ENCODE measurements at places on chromosomes 2 and 18.

- no peak for DNase-seq
Measured at GRCh38 chr2:63790491-63790890, 51.2 kb upstream of the UGP2 start.

DNA sequence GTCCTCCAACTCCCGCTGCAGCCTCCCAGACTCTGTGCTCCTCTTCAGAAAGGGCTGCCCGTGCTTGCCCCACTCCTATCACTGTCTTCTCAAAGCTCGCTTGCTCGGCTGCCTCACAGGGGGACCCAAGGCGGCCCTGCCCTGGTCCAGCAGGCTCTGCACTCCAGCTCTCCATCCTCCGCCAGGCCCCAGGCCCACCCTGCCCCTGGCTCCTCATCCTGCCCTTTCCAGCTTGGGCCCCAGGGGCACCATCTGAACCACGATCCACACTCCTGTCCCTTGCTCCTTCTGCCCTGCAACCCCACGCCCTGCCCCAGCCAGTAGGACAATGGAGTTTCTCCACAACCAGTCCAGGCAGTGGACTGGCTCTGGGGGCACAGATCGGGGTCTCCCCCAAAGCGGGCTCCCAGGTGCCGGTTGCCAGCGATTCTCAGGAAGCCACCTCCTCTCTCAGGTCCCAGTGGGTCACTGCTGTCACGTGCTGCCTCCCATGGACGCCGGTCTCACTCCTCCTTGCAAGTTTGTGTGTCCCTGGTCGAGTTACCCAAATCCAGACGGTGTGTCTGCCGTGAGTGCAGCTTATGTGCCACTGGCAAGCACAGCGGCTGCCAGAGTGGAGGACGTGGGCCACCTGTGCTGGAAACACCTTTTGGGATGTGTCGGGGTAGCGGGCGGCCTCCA lies 238.5 kb downstream of the HDAC4 start:
- no peak for DNase-seq

- DNase-seq = no peak
Measured at GRCh38 chr2:181782660-181783059, 102.3 kb upstream of the NEUROD1 start.

- no peak for DNase-seq
Measured at GRCh38 chr2:142175813-142176338, 45.1 kb upstream of the LRP1B start.

DNA sequence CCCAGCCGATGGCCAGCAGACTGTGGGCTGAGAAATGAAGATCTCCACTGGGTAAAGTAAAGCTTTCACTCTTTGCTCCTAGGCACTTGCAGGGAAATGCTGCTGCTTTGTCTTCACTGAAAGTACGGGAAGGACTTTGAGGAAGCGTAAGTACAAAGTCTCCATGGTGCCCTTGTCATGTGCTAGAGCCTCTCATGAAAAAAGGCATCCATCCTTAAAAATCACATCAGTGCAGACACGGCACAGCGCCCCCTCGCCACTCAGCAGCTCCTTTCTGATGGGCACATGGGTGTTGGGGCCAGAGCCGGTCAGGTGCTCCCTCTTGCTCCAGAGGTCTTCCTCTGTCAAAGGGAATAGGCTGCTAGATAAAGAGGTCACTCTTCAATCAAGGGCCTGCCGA lies 109.0 kb upstream of the STPG4 start:
- DNase-seq = no peak

- DNase-seq = peak; percentile 66
Measured at GRCh38 chr2:113198790-113199612, 25.2 kb downstream of the PSD4 start.

DNA sequence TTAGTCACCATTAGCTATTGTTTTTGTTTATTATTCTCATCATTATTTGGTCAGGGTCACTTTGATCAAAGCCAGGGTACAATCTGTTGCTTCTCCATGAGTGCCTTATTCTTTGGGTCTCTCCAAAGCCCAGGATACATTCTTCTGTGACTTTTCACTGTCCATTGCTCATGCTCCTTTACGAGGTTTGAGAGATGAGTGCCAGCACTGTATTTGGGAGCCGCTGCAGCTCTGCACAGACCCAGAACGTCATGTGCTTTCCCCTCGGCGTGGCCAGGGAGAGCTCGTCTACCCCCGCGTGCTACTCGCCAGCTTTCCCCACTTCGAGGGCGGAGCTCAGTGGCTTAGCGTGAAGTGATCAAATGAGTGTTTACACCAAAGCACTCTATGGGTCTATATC lies 123.7 kb downstream of the COL6A3 start:
- no peak for DNase-seq

DNA sequence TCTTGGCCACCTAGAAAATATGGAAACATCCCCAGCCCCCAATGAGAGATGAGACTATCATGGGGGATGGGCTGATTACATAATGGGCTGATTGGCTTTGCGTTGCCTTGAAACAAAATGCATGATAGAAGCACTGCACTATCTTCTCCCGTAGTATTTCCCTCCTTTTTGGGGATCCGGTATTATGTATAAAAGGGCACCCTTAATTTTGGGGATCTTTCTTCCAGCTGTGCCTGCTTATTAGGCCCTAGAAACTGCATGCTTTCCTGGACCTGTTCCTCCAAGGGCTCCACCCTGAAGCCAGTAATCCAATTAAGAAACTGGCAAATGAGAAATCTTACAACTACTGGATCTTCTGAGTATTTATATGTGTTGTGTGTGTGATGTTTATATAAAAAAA lies 34.9 kb upstream of the SH3RF3 start:
- DNase-seq = no peak

DNA sequence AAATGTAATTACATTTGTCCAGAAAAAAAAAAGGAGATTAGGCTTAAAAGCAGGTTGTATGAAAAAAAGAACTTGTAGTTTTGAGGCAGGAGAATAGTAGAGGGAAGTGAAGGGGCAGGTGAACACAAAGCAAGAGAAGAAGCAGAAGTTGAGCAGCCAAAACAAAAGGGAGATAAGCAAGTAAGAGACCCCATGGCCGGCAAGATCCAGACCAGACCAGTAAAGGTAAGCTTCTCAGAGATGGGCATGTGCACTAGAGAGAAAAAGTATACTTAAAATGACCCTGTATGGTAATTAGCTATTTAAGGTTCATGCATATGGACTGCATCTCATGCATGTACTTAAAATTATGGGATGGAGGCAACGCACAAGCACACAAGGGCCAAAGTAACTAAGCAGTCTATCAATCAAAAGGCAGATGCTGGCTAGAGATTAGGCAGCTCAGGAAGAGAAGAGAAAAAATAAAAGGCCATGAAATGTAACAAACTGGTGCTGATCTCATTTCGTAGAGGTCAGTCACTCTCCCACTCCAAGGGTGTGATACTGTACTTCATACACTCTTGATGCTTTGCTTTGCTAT lies 9.7 kb downstream of the SIGLEC15 start:
- DNase-seq = no peak

DNA sequence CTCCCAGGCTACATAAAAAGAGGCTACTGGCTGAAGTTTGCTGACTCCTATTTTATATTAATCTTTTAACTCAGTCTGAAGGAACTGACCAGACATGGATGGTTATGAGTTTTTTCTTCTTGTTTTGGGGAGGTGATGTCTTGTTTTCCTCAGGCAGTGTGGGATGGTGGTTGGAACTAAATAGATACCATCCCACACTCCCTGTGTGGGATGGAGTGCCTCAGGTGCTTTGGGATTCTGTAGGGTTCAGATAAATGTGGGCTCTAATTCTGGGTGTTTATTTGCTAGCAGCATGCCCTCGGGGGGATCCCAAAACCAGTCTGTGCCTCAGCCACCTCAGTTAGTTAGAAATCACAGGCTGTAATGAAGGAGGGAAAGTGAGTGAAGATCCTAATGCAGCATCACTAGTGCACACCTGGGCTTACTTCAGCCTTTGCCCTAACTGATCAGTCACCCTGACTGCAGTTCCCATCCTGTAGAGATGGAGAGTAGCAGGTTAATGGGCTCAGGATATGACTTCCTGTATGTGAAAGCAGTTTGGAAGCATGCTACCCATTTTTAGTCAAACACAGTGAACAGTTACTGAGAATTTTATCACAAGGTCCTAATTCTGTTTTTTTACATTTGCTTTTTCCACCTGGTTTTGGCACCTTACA lies 132.2 kb downstream of the SPTBN1 start:
- DNase-seq = no peak

DNA sequence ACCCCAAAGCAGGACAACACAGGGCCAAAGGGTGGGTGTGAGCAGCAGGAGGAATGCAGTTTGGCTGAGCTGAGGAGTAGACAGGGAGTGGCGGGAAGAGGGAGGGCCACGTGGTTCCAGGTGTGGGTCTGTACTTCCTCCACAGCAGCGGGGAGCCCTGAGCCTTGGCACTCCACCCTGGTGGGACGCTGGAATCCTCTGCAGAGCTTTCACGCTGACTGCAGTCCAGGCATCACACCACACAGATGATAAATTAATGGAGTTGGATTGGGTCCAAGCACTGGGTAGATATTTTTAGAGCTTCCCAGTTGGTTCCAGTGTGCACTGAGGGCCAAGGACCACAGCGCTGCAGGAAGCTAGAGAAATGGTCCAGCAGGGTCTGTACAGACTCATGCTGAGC lies 67.0 kb upstream of the TMEM200C start:
- DNase-seq = no peak

DNA sequence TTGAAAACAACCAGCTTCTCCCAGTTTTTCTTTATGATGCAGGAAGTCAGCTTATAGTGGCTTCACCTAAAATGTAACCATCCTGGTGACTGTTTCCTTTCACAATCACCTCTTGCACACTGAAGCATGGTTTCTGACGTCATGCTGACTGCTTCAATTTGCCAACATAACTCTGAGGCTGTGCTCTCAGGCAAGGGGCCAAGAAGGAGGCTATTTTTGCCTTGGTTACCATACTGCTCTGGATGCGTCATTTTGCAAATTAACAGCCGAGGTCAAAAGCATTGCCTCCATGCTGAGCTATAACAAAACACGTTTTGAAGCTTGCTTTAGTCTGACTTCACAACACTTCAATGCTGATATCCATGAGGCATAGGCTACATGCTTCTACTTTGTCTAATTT lies 397.8 kb downstream of the METTL4 start:
- no peak for DNase-seq

GRCh38 chr2:196851088-196851487 lies 41.9 kb upstream of the C2orf66 start:
- no peak for DNase-seq

GRCh38 chr2:37855283-37856041 lies 69.6 kb upstream of the RMDN2 start:
- DNase-seq = no peak

GRCh38 chr2:134245340-134245984 lies 8.4 kb upstream of the MGAT5 start:
- peak; percentile 74 for DNase-seq

GRCh38 chr18:10006311-10006893 lies 92.6 kb downstream of the VAPA start:
- no peak for DNase-seq

GRCh38 chr18:38350141-38350540 lies 784.5 kb upstream of the CELF4 start:
- no peak for DNase-seq

GRCh38 chr2:235461763-235462414 lies 32.0 kb upstream of the AGAP1 start:
- DNase-seq = no peak

- DNase-seq = no peak
Measured at GRCh38 chr2:190973726-190974628, 40.0 kb downstream of the STAT1 start.

DNA sequence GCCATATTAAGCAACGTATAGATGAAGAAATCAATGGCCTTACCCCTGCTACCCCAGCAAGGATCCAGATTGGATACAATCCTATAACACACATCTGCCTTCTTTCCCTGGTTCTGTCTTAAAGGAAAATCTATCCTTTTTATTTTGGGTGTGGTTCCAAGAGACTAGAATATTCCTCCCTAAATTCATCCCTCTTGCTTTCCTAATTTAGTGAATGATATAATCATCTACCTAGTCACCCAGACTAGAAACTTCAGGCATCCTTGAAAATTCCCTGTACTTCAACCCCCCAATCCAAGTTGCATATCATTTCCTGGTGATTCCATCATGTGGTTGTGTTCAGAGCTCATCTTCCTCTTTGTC lies 35.1 kb upstream of the LPIN1 start:
- DNase-seq = no peak

GRCh38 chr2:171432969-171433762 lies 624 bp downstream of the METTL8 start:
- peak; percentile 64 for DNase-seq

GRCh38 chr2:134207589-134208209 lies 46.2 kb upstream of the MGAT5 start:
- peak; percentile 56 for DNase-seq
